Brain (organoid and tissue), 16 donors: ENCODE measurements at places on chromosomes 7 and 10. TPM values are rescaled to one million over a fixed set of nuclear protein-coding genes. Genes with fewer than 3 reads are reported as not detected.

RASA4B gene
- 48.9 TPM for polyA plus RNA-seq

IDI1 gene
- polyA plus RNA-seq: 34.8 TPM

SPDYE6 gene
- polyA plus RNA-seq: not detected

NRCAM gene
- 106 TPM for polyA plus RNA-seq

ORC5 gene
- polyA plus RNA-seq: 7.9 TPM

FRMD4A gene
- 23.0 TPM for polyA plus RNA-seq

EPHA1 gene
- 0.42 TPM for polyA plus RNA-seq

OPALIN gene
- 31.9 TPM for polyA plus RNA-seq

TDRD1 gene
- not detected for polyA plus RNA-seq

CAV1 gene
- polyA plus RNA-seq: 7.7 TPM

NPTX2 gene
- polyA plus RNA-seq: 90.5 TPM

OGDH gene
- 177 TPM for polyA plus RNA-seq

GBX1 gene
- polyA plus RNA-seq: not detected

TRPV5 gene
- polyA plus RNA-seq: 0.31 TPM

ADAMTS14 gene
- polyA plus RNA-seq: 1.7 TPM

BRAF gene
- 8.4 TPM for polyA plus RNA-seq

IDI2 gene
- not detected for polyA plus RNA-seq

JCAD gene
- polyA plus RNA-seq: 12.4 TPM

GSDME gene
- 5.5 TPM for polyA plus RNA-seq

PTF1A gene
- not detected for polyA plus RNA-seq

TPST1 gene
- 14.6 TPM for polyA plus RNA-seq

CUZD1 gene
- 0.70 TPM for polyA plus RNA-seq

TNPO3 gene
- polyA plus RNA-seq: 33.1 TPM
